Activated CD4-positive, alpha-beta T cell treated with anti-CD3 and anti-CD28 coated beads, Interleukin-2, amount 50 U/mL, for 4 hours (primary cell): ENCODE measurements at places on chromosomes 3 and 15.

DNA sequence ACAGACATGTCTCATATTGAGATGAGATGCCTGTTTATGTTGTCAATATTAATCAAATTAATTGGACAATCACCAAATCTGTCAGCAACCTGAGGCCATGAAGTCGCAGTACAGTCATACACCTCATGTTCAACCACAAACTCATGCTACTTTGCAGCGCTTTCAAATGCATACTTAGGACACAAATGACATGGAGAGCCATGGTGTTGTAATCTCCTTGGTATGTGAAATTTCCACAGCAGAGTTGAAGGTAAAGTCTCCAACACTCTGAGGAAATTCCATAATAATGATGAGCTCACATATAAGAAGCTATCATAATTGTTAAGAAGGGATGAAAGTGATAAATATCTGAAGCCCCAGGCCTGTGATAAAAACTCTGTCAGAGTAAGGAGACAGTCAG lies 873.9 kb downstream of the MCTP2 start:
- no peak for DNase-seq

- DNase-seq, result peak; percentile 28
Observed at GRCh38 chr15:89068325-89068784, 19.9 kb upstream of the ABHD2 start.

DNA sequence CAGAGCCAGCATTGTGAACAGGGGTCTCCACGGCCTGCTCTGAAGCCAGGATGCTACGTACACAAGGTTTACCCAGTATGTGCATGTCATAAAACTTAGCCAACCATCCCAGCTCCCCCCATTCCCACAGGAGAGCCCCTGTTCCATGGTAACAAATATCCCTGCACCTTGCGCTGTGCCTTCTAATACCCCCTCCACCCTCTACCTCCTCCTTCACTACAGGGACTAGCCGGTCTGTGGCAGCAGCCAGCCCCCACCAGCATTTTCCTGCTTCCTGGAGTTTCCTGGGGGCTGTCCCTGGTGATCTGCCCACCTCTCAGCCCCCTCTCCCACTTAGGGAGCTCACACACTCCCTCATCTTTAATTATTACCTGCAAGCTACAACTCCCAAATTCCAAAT lies 20.4 kb downstream of the ACSBG1 start:
- no peak for DNase-seq

GRCh38 chr15:43242616-43243015 lies 21.8 kb upstream of the EPB42 start:
- no peak for DNase-seq

- DNase-seq, result no peak
Observed at GRCh38 chr3:30201715-30202114, 404.7 kb upstream of the TGFBR2 start.

- DNase-seq, result no peak
Observed at GRCh38 chr3:480070-480469, 283.5 kb downstream of the CHL1 start.

- no peak for DNase-seq
Observed at GRCh38 chr15:31347981-31348803, 21.6 kb downstream of the KLF13 start.

DNA sequence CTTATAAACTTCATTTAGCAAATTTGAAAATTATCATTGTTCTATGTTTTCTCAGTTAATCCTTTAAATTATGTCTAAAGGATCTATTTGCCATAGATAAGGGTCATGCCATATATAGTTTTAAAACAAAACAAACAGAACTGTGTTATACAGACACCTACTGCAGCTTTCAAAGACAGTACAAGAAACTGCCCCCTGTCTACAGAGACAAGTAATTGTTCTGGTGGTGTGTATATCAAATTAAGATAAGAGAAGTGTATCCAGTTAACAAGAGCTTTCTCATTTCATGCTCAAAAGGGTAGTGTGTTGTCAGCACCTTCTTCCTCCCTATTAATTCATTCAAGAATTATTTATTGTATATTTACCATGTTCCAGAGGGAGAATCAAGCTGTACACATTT lies 201.2 kb downstream of the FMN1 start:
- no peak for DNase-seq

- DNase-seq, result no peak
Observed at GRCh38 chr15:47616876-47617275, 100.4 kb upstream of the SEMA6D start.

DNA sequence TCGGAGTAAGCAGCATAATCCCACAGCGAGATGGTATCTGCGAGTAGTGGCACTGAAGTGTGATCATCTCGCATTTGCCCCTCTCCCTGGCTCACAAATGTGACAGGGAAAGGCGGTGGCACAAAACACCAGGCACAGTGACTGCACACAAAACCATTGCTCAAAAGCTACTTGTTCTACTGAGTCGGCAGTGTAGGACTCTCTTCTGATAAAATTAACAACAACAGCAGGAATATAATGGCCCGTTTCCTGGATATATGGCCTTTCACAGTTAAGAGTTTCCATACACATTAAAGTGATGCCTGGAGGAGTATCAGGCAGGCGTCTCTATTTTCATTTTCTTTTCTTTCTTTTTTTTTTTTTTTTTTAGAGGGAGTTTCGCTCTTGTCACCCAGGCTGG lies 69.0 kb downstream of the MYO1E start:
- no peak for DNase-seq

DNA sequence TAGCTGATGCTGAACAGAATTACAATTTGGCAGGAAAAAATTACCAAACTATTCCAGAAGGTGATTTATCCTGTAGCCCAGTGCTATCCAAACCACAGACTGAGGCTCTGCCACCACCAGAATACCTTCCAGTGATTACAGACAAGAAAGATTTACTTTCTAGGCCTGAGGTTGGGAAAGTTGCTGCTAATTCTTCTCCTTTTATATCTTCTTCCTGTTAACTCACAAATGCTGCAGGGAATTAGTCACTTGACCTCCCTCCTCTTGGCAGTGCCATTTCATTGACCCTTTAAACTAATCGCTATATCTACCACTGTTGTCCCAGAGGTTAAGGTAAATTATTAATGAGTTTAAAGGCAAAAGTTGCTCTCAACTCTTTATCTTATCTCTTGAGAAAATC lies 118.4 kb downstream of the CTNNB1 start:
- DNase-seq, result no peak

- no peak for DNase-seq
Observed at GRCh38 chr15:71256934-71257664, 141.8 kb downstream of the THSD4 start.

GRCh38 chr15:55552926-55553325 lies 35.2 kb downstream of the PYGO1 start:
- no peak for DNase-seq

- no peak for DNase-seq
Observed at GRCh38 chr3:141449424-141449823, 37.4 kb upstream of the RASA2 start.

DNA sequence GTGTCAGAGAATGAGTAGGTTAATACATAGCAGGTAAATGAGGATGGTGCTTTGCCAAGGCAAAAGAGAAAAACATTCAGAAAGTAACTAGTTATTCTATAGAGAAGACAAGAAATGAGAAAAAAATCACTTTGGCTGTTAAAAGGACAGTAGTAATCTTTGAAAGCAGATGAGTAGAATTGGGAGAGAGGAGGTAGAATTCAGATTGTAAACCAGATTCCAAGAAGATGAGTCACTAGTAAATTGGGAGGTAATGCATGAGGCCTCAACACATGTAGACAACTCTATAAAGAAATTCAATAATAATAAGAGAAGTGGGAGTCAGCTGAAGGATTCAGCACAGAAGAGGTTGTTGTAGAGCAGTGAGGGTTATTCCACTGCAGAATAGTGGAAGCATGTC lies 81.4 kb downstream of the MBNL1 start:
- no peak for DNase-seq

DNA sequence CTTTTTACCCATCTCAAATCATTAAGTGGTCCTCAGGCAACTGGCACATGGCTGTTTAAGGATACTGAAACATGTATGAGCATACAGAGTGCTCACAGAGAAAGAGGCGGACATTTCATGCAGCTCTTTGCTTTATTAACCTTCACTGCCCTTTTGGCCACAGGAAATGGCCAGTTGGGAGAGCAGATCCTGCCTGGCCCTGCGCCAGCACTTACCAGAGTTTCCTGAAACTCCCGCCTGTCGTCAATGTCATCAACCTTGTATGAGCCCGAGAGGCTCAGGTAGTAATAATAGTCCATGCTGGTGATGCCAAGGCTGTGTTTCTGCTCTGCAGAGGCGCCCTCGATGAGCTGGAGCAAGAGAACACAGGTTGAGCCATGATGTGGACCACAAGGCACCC lies 17.8 kb downstream of the LDHAL6B start:
- DNase-seq, result no peak

DNA sequence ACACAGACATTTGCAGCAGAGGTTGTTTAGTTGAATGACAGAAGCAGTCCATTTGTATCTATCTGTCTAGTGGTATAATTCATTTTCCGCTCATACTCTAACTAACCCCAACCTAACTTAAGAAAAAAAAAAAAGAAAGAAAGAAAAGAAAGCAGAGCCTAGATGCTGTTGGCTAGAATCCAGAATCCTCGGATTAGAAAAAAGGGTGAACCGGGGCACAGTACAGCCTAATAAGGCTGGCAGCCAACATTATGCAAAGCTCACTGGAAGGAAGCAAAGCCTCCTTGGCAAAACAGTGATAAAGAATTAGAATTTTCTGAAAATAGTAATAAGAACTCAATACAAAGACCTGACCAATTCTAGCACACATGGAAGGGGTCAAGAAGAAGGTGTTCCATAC lies 640.8 kb downstream of the TUSC7 start:
- DNase-seq, result no peak

- no peak for DNase-seq
Observed at GRCh38 chr3:9198899-9199335, 50.5 kb downstream of the SRGAP3 start.

DNA sequence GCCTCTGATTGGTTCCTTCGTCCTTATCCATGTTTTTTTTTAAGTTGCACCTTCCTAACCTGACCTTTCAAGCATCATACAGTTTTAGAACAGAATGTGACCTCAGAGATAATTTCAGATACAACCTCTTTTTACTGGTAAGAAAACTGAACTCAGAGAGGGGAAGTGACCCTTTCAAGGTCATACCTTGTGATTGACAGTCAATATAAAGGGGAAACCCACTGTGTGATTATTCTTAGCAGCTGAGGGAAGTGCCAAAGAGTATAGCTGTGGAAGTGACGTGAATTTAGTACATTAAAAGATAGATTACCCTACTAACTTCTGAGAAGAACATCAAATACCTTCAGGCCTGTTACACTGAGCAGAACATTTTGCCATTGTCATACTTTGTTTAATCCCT lies 319.4 kb downstream of the NEK10 start:
- no peak for DNase-seq

- DNase-seq, result no peak
Observed at GRCh38 chr3:64235605-64236004, 10.3 kb upstream of the PRICKLE2 start.

GRCh38 chr3:197791892-197792647 lies 1.0 kb downstream of the LRCH3 start:
- DNase-seq, result peak; percentile 23
